ENCODE measurements at places on chromosomes 4 and X. TPM values are rescaled to one million over a fixed set of nuclear protein-coding genes. Genes with fewer than 3 reads are reported as not detected.

SUPT20HL2 gene
- total RNA-seq: not detected

PAGE1 gene
- total RNA-seq: not detected

NAA15 gene
- 26.6 TPM for total RNA-seq

MTTP gene
- total RNA-seq: 0.33 TPM

PNCK gene
- total RNA-seq: 3.1 TPM

BST1 gene
- total RNA-seq: 55.3 TPM

BRS3 gene
- not detected for total RNA-seq

P2RY8 gene
- total RNA-seq: not detected

HPF1 gene
- 12.0 TPM for total RNA-seq

STOX2 gene
- total RNA-seq: 1.1 TPM

DCAF8L2 gene
- not detected for total RNA-seq

Data from smooth muscle cell of the pulmonary artery (primary cell).